Endothelial cell (in vitro differentiated cells): ENCODE measurements at places on chromosomes 4 and X.

DNA sequence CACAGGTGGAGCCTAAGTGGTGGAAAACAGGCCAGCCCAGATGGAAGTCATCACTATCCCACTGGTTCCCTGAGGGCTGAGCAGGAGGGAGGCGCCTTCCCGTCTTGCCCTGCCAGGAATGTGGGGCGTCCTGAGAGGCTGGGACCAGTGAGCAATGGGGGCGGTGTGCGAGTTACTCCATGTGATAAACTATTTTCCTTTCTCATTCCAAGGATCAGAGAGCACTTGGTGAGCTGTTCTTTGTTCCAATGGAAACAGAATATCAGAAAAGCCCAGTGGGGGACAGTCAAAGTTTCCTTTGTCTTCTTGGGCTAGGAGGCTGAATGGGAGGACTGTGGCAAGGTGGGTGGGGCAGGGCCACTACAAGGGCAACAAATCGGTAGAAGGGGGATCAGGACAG, 86.2 kb downstream of the NHSL2 start:
- DNase-seq: no peak

- DNase-seq: no peak
Observed at GRCh38 chr4:11585506-11585905, 156.8 kb upstream of the HS3ST1 start.

- DNase-seq: no peak
Observed at GRCh38 chr4:113146876-113147358, 97.5 kb downstream of the ANK2 start.

GRCh38 chr4:39004758-39005157, 27.5 kb downstream of the TMEM156 start:
- no peak for DNase-seq

- no peak for DNase-seq
Observed at GRCh38 chr4:83335701-83336100, 1.1 kb upstream of the HPSE start.

DNA sequence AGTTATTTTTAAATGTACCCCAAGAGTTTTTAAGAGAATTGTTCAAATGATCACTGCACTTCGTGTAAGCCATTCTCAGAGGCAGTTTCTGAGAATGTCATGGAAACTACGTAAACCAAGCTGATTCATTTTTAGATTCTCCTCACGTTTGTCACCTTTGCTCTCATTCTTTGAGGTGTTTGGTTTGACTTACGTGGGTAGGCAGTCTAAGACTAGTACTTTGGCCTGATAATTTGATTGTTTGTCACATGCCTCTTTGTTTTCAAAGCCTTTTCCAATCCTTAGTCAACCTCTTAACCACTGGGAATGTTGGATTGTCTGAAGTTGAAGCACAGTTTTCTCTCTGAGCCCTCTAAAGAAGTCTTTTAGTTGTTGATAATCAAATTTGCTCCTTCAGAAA, 10.5 kb downstream of the SEPTIN11 start:
- DNase-seq: no peak

DNA sequence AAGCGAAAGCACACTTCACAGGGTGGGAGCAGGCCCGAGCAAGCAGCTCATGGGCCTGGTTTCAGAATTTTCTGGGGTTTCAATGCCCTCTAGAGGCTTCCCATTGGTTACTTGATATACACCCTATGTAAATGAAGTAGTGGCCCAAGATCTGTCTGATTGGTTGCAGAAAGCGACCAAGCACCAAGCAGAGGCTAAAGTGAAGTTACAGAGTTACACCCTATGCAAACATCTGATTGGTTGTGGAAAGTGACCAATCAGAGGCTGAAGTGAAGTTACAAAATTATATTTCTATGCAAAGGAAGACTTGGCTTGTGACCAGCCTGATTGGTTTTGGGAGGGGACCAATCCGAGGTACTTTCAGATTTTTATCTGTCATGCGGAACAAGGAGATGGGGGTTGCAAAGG, 8.2 kb downstream of the FHIP1A start:
- no peak for DNase-seq

DNA sequence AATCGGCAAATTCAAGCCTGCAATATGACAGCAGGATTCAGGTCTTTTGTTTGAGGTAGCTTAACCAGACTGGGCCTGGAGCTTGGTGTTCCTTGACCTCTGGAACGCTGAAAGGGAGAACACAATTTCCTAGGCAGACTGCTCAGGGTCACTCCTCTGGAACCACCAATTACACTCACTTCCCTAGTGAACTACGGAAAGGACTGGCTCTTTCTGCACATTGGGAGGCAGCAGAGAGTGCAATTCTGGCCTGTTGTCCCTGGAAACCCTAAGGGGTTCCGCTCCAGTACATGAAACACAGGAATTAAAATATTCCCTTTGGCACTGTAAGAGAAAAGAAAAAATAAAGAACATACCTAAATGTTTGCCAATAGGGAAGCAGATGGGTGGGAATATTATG, 58.6 kb downstream of the GPC3 start:
- no peak for DNase-seq

GRCh38 chr4:27176400-27176799, 315.8 kb downstream of the STIM2 start:
- DNase-seq: peak; percentile 38

GRCh38 chr4:113708250-113708649, 53.3 kb downstream of the CAMK2D start:
- no peak for DNase-seq

DNA sequence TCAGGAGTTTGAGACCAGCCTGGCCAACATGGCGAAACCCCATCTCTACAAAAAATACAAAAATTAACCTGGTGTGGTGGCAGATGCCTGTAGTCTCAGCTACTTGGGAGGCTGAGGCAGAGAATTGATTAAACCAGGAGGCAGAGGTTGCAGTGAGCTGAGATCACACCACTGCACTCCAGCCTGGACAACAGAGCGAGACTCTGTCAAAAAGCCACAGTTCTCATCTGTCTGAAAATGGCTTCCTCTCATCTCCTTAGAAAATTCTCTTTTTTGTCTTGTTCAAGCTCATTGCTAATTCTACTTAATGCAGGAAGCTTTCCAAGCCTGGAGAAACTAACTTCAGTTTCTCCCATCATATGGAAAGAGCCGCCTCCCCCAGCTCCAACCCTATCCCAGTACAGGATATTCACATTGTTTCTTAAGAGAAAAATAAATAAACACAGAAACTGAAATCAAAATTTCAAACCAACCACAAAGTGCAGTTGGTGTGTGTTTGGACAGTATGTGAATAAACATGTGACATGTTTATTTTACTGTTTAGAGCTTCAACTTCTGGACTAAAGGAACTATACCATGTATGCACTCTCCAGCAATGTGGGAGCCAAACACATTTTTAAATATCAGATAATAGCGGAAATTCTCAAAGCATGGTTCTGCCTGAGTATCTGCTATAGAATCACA, 55.0 kb upstream of the GAB1 start:
- no peak for DNase-seq

DNA sequence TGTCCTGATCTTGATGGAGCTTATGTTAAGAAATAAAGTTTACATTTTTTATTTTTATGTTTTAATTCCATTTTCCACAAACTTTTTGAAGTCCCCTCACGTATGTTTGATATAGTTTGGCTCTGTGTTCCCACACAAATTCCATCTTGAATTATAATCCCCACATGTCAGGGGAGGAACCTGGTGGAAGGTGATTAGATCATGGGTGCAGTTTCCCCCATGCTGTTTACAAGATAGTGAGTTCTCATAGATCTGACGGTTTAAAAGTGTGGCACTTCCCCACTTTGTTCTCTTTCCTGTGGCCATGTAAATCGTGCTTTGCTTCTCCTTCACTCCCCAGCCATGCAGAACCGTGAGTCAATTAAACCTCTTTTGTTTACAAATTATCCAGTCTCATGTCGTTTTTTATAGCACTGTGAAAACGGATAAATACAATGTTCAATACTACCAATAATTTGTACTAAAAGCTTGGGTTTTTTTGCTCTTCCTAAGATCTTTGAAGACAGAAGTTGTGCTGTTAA, 89.8 kb downstream of the PAPSS1 start:
- no peak for DNase-seq

DNA sequence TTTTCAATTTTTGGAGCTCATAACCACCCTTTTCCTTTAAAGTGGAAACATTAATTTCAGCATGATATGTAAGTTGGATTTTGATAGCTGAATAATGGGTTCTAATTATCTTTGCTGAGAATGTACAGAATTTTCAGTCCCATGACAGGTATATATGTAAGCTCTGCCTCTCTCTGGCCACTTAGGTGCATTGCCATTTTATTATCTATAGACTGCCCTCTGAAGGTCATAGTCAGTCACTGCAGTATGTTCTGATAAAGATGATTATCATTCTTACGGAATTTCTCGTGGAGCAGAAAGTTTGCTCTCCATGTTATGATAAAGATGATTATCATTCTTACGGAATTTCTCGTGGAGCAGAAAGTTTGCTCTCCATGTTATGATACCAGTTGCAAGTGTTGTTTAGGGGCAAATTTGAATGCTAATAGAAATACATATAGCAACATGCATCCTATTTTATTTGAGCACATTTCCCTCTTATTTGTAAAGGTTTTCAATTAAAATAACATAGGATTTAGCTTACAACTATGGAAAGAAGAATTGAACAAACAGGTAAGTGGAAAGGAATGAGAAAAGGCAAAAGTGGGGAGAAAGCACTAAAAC, 10.4 kb downstream of the AFP start:
- DNase-seq: peak; percentile 15

GRCh38 chr4:140047017-140047640, 106.9 kb downstream of the MAML3 start:
- no peak for DNase-seq

DNA sequence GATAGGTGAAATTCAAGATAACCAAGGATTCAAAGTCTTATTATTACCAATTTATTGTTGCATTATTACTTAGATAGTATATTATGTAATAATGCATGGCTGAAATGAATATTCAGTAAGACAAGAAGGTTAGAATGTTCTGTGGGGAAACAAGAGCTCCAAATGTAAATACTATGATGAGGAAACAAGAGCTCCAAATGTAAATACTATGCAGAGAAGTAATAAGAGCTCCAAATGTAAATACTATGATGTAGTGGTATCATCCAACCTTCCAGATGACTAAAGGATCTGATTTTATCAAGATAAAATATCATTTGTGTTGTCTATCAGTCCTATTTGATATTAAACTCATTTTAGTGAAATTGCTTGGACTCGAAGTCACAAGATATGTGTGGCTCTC, 82.2 kb upstream of the PCDH18 start:
- no peak for DNase-seq

- no peak for DNase-seq
Observed at GRCh38 chr4:42643685-42644084, 13.2 kb downstream of the ATP8A1 start.

DNA sequence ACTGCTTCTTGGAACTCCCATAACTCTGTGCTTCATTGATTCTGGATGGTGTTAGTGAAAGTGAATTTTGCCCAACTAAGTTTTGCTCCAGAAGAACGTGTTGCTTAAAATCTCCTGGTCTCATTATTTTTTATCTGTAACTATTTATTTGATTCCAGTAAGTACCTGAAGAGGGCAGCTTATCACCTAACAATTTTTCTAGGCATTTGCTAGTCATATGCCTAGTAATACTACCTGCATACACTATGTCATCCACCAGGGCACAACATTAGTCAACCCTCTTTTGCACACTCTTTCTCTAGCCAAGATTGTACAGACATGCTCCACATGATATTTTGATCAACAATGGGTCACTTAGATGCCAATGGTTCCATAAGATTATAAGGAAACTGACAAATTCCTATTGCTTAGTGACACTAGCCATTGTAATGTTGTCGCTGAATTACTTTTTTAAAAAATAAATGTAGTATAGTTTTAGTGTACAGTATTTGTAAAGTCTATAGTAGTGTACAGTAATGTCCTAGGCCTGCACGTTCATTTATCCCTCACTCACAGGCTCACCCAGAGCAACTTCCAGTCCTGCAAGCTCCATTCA, 499.9 kb upstream of the AADAT start:
- no peak for DNase-seq

DNA sequence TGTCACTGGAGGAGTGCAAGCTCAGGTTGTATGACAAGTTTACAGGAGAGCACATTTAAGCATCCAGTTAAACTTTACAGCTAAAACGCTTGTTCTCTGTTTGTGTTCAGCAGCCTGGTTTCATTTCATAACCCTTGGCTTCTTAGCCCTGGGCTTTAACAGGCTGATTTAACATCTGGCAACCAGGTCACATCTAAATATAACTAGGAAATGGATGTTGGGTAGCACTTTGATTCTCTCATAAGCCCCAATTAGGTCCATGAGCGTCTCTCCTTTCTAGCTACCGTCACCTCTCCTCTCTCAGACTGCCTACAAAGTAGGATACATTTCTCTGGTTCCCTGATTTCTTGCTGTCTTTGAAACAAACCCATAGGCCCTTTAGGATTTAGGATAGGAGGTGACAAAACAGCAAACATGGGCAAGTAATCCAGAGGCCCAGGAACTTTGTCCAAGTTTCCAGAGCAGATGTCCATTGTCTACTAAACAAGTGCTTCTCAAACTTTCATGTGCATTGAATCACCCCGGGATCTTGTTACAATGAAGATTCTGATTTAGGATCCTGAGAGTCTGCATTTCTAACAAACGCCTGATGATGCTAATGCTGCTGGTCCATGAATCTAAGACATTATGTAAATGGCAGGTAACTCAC, 22.5 kb downstream of the OTUD6A start:
- DNase-seq: no peak

DNA sequence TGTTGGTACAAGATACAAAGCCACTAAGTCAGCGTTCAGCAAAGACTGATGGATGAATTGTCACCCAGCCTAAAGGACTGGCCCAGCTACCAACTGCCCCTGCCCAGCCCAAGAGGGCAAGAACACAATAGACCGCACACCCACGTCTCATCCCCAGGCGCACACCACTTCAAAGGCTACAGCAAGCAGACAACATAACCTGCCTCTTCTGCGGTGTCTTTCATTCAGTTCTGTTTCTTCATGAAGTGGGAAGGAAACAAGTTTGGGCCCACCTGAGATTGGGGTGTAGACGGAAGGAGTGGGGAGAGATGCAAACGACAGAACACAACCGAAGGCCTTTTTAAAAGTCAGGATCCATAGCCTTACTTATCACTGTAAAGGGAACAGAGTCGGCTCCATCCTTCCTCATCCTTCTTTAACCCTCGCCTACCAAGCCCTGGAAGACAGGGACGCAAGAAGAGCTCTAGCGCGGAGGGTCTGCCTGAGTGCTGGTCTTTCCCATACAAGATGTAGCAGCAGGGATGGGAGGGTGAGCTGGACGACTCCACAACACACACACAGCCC, 691 bp downstream of the SCARB2 start:
- no peak for DNase-seq
